ENCODE measurements at places on chromosomes 7 and 10. TPM values are rescaled to one million over a fixed set of nuclear protein-coding genes. Genes with fewer than 3 reads are reported as not detected.

DNA sequence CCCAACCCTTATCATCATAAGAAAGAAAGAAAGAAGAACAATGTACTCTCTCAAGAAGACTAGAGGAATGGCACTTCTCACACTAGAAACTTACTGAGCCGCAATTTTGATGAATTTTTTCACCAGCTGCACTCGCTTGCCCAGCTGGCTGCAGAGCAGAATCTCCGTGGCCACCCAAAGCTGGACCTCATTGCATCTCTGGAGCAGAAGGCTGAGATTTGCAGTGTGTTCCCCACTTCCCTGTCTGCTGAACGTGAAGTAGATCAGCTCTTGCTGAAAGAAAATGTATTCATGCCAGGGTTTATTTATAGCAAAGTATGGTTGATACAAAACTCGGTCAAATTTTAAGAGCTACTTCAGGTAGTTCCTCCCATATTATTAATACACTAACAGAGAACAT, 199.3 kb upstream of the CDCA7L start:
- H3K36me3 ChIP-seq: no peaks in the 10 kb centered on the region
- no peak overlapping the region for H3K4me3 ChIP-seq
- no peak overlapping the region for H3K27ac ChIP-seq
- H3K4me1 ChIP-seq: no peaks in the 10 kb centered on the region
- no peak for DNase-seq

GRCh38 chr7:127782075-127782474, 130.1 kb downstream of the SND1 start:
- no peaks in the 10 kb centered on the region for H3K36me3 ChIP-seq
- H3K4me1 ChIP-seq: no peaks in the 10 kb centered on the region
- DNase-seq: no peak

DNA sequence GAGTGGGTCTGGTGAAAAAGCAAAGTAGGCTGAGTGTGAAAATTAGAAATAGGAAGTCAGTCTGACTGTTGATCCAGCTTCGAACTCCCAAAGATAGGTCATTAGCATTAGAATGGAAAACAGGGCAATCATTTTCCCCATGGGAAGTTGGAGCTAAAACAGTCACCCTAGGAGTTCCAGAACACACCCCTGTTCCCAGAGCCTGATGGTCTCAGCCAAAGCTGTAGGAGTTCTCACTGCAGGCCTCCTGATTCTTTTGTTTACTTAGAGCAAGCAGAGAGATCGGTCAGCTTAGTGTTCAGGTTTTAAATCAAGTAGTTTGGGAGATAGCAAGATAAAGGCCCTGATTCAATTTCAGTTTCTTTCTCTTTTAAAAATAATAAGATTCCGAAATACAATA, 28.8 kb upstream of the JCAD start:
- H3K27ac ChIP-seq: no peak overlapping the region
- no peaks in the 10 kb centered on the region for H3K36me3 ChIP-seq

DNA sequence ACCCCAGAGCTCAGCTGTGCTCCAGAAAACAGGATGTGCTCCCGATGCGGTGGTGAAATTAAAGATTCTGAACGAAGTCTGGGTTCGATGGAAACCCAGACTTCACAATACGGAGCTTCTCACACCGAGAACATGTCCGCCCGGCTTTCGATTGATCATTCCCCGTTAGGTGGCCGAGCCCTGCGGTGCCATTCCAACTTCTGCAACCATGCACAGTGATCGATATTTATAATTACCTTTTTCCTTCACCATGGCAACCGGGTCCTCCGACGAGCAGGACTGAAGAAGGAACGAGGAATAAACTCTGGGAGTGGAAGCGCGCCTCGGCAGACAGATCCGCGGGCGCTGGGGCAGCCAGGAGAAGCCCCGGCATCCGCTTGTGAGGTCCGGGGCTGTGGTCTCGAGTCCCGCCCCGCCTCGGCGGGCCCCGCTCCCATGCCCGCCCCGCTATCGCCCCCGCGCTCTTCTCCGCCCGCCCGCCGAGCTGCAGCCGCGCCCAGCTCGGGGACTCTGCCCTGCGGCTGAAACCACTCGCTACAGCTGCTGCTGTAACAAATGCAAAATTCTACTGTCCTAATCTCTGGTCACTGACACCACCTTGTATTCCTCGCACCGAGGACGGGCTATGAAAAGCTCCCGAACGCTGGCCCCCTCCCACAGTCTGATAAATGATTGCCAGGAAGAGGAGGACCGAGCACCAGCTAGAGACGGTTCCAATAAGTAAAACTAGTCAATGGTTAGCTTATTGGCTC, 26.2 kb downstream of the ABLIM1 start:
- H3K27ac ChIP-seq: no peak overlapping the region
- peak; percentile 6 for DNase-seq
- H3K27me3 ChIP-seq: peaks cover 26% of the 10 kb centered on the region
- peak overlapping the region; percentile 56 for H3K4me3 ChIP-seq
- H3K36me3 ChIP-seq: no peaks in the 10 kb centered on the region

DNA sequence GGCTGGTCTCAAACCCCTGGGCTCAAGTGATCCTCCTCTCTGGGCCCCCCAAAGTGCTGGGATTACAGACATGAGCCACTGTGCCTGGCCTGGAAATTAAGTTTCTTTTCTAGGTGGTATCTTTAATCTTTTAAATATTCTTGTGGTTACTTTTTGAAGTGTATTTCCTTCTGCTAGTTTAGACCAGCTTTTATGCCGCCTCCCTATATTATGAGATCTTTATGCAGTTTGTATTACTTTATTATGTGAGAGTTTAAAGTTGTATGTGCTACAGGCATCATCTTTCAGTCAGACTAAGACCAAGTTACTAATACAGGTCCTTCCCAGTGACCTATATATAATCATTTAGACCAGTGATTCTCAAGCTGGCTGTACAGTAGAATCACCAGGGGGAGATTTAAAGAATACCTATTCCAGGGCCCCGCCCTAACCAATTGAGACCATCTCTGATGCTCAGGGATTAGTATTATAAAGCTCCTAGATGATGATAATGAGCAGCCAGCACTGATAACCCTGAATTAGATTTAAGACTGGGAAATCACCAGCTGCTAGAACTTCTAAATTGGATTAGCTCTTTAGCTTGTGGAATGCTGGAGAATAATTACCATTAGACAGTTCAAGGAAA, 11.3 kb downstream of the INPP5F start:
- no peak overlapping the region for H3K4me3 ChIP-seq
- H3K27ac ChIP-seq: no peak overlapping the region
- DNase-seq: no peak
- peaks cover 17% of the 10 kb centered on the region for H3K4me1 ChIP-seq
- H3K36me3 ChIP-seq: no peaks in the 10 kb centered on the region

GRCh38 chr7:22430457-22430856, 69.5 kb downstream of the STEAP1B start:
- H3K27ac ChIP-seq: no peak overlapping the region
- H3K4me3 ChIP-seq: no peak overlapping the region
- no peaks in the 10 kb centered on the region for H3K4me1 ChIP-seq
- no peaks in the 10 kb centered on the region for H3K27me3 ChIP-seq
- DNase-seq: no peak
- no peaks in the 10 kb centered on the region for H3K36me3 ChIP-seq

GRCh38 chr7:156781972-156782371, 111.0 kb downstream of the LMBR1 start:
- no peak for DNase-seq
- H3K27ac ChIP-seq: no peak overlapping the region
- no peak overlapping the region for H3K4me3 ChIP-seq
- H3K4me1 ChIP-seq: no peaks in the 10 kb centered on the region
- H3K27me3 ChIP-seq: no peaks in the 10 kb centered on the region

DNA sequence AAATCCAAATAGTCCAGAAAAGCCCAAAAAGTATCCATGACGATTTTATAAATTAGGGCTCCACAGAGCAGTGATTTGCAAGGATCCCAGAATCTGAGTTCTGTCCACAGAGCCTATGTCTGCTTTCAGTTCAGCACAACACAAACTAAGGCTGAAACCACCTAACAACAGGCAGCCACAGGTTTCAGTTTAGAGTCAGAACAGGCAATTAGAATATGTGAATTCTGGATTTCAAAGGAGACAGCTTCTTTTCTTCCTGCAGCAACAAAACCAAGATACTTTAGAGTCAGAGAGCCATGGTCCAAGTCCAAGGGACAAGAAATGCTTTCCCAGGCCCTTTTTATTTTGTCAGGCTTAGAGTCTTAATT, 23.6 kb downstream of the IFIT3 start:
- no peaks in the 10 kb centered on the region for H3K27me3 ChIP-seq
- no peaks in the 10 kb centered on the region for H3K36me3 ChIP-seq
- no peak overlapping the region for H3K4me3 ChIP-seq

DNA sequence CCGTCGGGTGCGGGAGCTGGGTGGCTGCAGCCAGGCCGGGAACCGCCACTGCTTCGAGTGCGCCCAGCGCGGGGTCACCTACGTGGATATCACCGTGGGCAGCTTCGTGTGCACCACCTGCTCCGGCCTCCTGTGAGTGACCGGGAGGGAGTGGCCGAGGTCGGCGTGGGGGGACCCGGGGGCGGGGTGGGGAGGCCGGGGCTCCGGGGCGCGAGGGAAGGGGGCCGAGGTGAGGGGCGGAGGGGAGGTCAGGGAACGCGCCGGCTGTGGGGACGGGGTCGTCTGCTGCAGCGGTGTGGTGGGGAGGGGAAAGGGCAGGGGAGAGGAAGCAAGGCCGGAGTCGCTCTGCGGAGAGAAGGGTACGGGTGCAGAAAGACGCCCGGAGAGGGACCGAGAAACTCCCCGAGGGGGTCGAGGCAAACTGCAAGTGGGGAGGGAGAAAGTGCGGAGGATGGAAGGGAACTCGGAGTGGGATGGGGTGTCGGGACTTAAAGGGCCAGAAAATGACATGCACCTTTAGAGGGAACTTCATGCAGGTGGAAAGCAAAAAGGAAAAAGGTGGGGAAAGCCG, 518 bp downstream of the AGFG2 start:
- H3K27me3 ChIP-seq: no peaks in the 10 kb centered on the region
- H3K27ac ChIP-seq: peak overlapping the region; percentile 38
- no peaks in the 10 kb centered on the region for H3K36me3 ChIP-seq
- peaks cover 52% of the 10 kb centered on the region for H3K4me1 ChIP-seq
- H3K4me3 ChIP-seq: peak overlapping the region; percentile 79

DNA sequence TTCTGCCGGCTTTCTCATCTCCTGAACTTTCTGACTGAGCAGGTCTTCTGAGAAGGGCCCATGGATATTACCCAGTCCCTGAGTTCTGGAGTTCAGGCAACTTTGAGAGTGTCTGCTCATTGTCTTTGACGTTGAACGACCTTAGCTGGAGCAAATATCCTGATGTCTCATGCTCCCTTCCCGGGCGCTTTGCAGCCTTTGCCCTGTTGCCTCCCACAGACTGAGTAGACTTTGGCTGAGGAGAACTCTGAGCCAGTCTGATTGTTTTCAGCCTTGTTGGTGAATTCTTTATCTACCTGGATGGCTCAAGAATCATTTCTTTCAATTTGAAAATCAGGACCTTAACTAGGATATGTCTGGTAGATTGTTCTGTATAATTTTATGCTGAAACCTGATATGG, 353.7 kb downstream of the GLRX3 start:
- H3K4me3 ChIP-seq: no peak overlapping the region
- H3K27ac ChIP-seq: no peak overlapping the region
- H3K27me3 ChIP-seq: no peaks in the 10 kb centered on the region
- no peak for DNase-seq
- no peaks in the 10 kb centered on the region for H3K4me1 ChIP-seq
- no peaks in the 10 kb centered on the region for H3K36me3 ChIP-seq

DNA sequence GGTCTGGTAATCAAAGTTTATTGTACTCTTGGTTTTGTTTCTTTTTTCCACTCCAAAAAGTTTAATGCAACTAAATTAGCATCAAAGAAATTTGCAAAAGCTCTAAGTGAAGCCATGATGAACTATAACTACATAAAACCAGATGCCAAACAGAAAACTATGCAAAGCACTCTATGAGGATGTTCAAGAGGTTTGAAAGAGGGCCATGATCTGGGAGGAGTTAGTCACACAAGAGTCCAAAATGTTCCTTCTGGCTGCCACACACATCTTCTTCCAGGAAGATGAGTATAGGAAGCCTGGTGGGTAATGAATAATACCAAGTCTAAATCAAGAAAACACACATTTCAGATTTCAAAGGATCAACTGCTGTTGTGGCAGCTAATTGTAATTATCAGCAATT, 28.4 kb downstream of the GLI3 start:
- H3K4me3 ChIP-seq: no peak overlapping the region
- no peaks in the 10 kb centered on the region for H3K36me3 ChIP-seq
- H3K4me1 ChIP-seq: no peaks in the 10 kb centered on the region

DNA sequence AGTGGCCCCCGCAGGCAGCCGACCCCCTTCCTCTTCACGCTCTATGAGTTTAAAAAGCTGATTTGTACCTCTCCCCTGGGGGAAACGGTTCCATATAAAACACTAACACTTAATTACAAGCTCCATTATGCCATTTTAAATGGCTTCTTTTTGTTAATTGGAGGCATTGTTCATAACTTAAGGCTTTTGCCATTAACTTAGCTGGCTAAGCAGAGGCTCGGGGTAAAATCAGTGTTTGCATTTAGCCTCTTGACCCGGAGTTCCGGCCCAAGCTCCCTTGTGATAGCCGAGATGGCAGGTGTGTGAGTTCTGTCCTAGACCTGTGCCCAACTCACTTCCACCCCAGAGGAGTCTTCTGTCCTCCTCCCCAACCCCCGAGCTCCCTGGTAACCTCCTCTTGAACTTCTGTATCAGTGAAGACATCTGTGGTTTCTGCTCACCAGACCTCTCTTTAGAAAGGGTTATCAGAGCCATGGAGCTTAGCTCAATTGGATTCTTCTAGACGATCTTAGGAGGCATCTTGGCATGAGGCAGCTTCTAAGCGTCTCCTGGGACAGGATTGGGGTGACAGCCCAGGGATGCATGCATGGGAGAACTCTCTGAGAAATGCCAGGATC, 34.2 kb upstream of the SH2B2 start:
- no peaks in the 10 kb centered on the region for H3K36me3 ChIP-seq
- DNase-seq: no peak
- no peak overlapping the region for H3K27ac ChIP-seq
- no peaks in the 10 kb centered on the region for H3K27me3 ChIP-seq

- H3K4me1 ChIP-seq: peaks cover 28% of the 10 kb centered on the region
- no peaks in the 10 kb centered on the region for H3K27me3 ChIP-seq
- no peak overlapping the region for H3K4me3 ChIP-seq
- H3K27ac ChIP-seq: no peak overlapping the region
Measured at GRCh38 chr10:131082991-131083481, 228.5 kb downstream of the TCERG1L start.

GRCh38 chr10:107159871-107160270, 4.6 kb downstream of the SORCS1 start:
- DNase-seq: no peak
- no peak overlapping the region for H3K27ac ChIP-seq
- H3K4me1 ChIP-seq: no peaks in the 10 kb centered on the region

DNA sequence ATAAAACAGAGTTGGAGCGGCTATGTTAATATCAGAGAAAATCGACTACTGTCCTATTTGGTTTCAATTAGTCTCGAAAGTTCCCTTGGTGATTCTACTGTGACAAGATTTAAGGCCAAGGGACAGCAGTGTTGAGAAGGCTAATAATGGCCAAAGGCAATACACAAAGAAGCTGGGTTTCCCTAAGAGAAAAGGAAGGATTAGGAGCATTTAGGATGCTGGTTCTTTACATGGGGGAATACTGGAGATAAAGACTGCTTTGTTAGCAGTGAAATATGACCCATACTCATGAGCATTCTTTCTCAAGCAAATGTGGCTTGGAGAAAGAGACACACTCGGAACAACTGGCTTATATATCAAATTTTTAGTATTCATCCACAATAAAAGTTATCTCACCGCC, 32.2 kb downstream of the IQUB start:
- no peaks in the 10 kb centered on the region for H3K4me1 ChIP-seq
- no peak overlapping the region for H3K27ac ChIP-seq
- DNase-seq: no peak
- H3K36me3 ChIP-seq: no peaks in the 10 kb centered on the region
- no peak overlapping the region for H3K4me3 ChIP-seq
- H3K27me3 ChIP-seq: peaks cover 6% of the 10 kb centered on the region

The SVOPL gene
- polyA plus RNA-seq: not detected

The ADAM22 gene
- 2.3 TPM for polyA plus RNA-seq

The TLX1 gene
- not detected for polyA plus RNA-seq

The HOXA9 gene
- polyA plus RNA-seq: not detected

The MYL10 gene
- polyA plus RNA-seq: not detected

The NPFFR1 gene
- not detected for polyA plus RNA-seq

The CUZD1 gene
- 1.6 TPM for polyA plus RNA-seq

The RNF32 gene
- 0.40 TPM for polyA plus RNA-seq

Measured in CD8-positive, alpha-beta memory T cell (primary cell).